ENCODE measurements at places on chromosomes 5 and 9.
A peak's percentile ranks its signal among the peaks of the same experiment; 100 is the strongest.

DNA sequence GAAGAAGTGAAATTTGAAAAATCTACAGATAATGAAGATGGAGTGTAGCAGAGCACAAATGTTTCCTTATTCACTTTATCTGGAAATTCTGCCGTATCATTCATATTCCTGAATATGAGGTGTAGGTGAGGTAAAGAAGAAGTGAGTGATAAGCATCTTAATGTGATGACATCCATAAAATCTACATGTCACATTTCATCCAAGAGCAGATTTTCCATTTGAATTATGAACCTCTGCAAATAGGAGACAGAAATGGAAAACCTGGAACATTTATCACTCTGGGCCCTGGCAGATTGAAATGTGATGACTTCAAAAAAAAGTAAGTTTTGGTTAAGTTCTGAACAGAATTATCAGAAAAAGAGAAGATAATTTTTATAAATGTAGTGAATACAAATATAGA lies 240.2 kb downstream of the CDH12 start:
- DNase-seq = no peak

- DNase-seq = no peak
These were observed 368.7 kb downstream of the EFNA5 start for GRCh38 chr5:107301999-107302398.

- no peak for DNase-seq
These were observed 89.9 kb downstream of the SYK start for GRCh38 chr9:90891308-90892040.

GRCh38 chr9:134482226-134482625 lies 156.0 kb downstream of the RXRA start:
- DNase-seq = no peak

- DNase-seq = no peak
These were observed 62.3 kb downstream of the HMCN2 start for GRCh38 chr9:130327781-130328348.

GRCh38 chr5:6730407-6730806 lies 17.2 kb downstream of the TENT4A start:
- DNase-seq = no peak

DNA sequence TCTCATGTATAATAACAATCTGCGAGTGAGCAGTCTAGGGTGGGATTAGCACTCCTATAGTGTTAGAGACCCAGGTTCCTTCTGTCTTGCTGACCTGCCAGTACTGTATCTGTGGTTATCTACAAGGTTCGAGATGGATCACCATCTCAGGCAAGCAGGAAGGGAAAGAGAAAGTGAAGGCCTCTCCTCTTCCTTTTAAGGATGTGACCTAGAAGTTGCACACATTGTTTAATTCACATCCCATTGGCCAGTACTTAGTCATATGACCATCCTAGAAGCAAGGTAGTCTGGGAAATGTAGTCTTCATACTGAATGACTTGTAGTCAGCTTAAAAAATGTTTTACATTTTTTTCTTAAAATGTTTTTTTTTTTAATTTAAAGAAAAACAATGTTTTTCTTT lies 168.6 kb downstream of the CARTPT start:
- DNase-seq = peak; percentile 38

DNA sequence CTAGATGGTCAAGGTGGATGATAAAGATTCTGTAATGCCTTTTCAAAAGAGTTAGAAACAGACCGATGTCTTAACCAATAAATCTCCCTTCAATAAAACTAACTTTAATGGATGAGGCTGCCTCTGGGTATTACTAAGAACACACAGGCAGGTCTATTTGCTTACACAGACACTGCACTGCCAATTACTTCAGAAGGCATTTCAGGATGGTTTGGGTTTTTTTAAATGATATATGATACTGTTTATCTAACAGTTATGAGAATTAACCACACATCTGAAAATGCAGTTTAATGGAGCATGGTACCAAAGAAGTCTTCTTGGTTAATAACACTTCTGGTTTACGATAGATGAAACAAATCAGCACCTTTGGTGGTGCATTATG lies 367.9 kb upstream of the GRAMD2B start:
- no peak for DNase-seq

GRCh38 chr5:96024683-96025475 lies 63.2 kb upstream of the ELL2 start:
- no peak for DNase-seq

DNA sequence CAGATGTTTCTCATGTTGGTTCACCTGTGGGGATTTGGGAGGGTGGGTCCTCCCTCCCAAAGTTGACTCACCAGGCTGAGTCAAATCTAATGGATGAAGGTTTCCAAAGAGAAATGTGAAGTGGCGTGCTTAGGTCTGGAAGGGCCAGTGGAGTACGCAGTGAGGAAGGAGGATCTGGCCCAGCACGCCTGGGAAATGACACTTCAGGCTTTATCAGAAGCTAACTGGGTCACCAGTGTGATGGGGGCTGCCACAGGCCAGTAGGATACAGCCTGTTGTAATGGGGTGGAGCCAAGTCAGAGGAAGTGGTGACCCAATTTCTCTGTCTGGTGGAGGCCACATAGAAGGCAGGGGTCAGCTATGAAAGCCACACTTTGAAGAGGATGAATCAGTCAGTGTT lies 18.0 kb downstream of the POLR1E start:
- DNase-seq = peak; percentile 48

DNA sequence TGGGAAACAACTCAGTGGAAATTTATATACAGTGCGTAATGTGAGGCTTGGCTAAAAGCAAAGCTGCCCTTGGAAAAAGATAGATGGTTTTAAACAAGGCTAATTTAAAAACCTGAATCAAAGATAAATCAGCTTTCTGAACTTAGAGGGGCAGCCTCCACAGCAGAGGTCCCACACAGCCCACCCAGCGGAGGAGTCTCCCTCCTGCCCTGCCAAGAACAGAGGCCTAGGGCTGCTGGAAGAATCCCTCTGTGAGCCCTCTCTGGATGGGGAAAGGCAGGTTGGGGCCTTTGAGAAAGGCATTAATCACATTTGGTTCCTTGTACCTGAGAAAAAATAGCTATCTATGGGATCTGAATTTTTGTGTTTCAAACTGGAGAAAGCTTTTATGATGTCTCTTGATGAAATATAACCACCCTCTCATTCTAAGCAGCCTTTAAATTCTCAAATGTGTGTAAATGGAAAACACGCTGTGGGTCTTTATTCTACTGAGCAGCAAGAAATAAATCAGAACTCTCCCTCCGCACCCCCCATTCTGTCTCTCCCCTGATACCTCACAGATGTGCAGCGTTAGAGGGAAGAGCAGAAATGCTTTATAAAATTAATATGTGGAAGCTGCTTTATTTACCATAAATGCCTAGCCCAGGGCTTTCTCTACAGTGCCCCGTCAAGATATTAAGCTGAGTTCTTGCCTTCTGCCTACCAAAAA lies 329.2 kb downstream of the EFNA5 start:
- DNase-seq = no peak

DNA sequence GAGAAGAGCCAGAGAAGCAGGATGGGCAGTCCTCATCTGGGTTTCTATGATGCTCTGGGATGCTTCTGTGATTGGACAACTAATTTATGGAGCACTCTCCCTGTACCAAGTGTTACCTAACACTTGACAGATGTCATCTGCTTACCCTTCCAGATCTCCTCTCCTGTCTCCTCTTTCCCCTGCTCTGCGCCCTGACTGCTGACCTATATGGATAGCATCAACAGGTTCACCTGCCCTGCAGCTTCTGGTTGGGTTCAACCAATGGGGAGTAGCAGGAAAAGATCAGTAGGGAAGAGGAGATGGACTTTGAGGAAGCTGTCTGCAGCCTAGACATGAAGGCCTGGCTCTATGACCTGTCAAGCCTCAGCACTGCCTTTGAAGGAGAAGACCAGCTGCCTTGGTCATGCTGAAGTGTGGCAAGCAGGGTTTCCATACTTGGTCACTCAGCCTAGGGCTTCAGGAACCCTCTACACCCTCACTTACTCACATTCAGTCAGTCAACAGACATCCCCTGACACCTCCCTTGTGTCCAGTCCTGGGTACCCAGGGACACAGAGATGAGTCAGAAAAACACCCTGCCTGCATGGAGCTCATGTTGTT lies 11.3 kb upstream of the P4HA2 start:
- no peak for DNase-seq

DNA sequence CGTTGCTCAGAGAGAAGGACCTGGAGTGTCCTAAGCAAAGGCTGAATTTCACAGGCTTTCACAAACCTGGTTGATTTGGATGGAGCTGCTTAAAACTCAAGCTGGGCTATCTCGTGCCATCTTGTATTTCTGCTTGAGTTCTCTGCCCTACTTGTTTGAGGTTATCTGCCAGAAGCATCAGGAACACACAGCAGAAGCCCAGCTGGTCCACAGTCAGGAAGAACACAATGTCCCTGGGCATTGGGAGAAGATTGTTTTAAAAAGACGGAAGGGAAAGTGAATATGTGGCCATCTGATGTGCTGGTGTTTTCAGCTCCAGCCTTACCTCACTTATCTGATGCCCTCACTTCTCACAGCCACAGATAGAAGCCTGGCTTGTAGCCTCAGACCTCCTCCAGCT lies 32.9 kb upstream of the SLC36A1 start:
- no peak for DNase-seq

- no peak for DNase-seq
These were observed 491 bp downstream of the APC start for GRCh38 chr5:112738191-112738560.

- DNase-seq = no peak
These were observed 85.6 kb upstream of the CACNA1B start for GRCh38 chr9:137791947-137792346.

DNA sequence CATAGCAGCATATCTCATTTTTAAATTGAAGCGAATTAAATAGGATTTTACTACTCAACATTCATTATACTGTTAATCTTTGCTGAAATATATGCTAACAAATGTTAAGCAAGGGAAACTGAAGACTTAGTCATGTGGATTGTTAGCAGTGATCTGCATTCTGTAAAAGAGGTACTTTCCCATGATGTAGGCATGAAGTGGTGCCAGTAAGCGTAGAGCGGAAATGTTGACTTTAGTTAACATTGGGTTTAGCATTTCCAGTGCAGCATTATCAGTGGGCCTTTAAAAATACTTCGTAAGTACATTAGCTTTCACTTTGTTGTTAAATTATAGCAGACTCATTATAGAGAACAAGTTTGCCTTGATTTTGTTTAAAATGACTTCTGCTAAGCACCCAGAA lies 130.3 kb downstream of the CDC42SE2 start:
- DNase-seq = peak; percentile 61

DNA sequence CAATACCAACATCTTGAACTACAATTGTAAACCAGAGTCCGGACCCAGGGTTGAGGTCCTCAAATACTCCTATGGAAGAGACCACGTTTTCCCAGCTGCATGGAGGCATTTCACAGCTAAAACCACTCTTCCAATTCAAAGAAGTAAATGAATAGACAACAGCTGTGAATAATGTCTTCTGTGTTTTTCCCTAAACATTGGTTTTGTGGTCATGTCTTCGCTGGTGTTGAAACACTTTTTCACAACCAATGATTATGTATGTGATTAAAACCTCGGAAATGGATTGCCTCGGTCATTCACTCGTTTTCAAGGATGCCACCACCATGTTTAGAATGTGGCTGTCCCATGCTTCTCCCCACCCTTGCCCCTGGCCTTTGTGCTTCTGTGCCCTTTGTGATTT lies 9.4 kb upstream of the TENT4A start:
- DNase-seq = no peak
